ENCODE measurements at places on chromosomes 2 and 18. TPM values are rescaled to one million over a fixed set of nuclear protein-coding genes. Genes with fewer than 3 reads are reported as not detected.
A peak's percentile ranks its signal among the peaks of the same experiment; 100 is the strongest.

The CFAP221 gene
- 0.39 TPM for total RNA-seq

The TUBA3E gene
- not detected for total RNA-seq

The MSTN gene
- total RNA-seq: not detected

The FIGN gene
- total RNA-seq: not detected

The PLGLB2 gene
- not detected for total RNA-seq

The FOXI3 gene
- not detected for total RNA-seq

The OXER1 gene
- not detected for total RNA-seq

The CHRNG gene
- not detected for total RNA-seq

The GNLY gene
- not detected for total RNA-seq

The LIPG gene
- 96.0 TPM for total RNA-seq

The GYPC gene
- not detected for total RNA-seq

The GAREM1 gene
- 5.6 TPM for total RNA-seq

The REG1A gene
- total RNA-seq: not detected

GRCh38 chr2:156803967-156804366 is 367.8 kb downstream of the GPD2 start:
- no peak for DNase-seq

GRCh38 chr2:240792629-240793312 is 27.2 kb downstream of the KIF1A start:
- DNase-seq: no peak

GRCh38 chr2:16559278-16560067 is 106.2 kb downstream of the CYRIA start:
- DNase-seq: no peak

DNA sequence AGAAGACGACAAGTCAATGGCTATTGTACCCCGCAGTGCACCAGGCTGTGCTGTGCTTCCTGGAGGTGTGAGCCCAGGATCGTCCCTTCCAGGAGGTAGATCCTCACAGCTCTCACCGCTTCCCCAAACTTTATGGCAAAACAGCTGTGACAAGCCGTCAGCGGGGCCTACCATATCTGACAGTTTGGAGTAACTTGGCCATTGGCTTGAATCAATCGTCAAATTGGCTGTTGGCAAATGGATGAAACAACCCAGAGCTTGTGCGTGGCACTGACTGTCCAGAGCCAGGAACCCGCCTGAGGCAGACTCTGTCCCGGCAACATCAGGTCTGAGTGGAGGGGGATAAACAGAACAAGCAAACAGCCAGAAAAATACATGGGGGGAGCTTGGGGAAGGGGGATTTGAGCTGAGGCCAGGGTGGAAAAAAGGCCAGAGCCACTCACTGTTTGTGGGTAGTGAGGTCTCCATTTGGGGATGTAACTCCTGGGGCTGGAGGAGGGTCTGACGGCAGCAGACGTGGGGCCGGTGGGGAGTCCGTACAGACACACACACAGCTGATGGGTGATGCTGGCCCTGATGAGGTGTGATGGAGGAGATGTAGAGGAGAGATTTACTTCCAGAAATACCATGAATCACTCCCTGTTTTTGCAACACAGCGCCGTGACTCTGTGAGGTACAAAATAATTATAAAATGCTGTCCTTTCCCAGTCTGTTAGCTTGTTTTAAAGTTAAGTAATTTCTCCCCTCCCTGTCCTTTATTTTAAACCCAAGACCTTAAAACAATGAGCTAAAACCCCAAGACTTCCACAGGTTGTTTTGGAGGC is 174.8 kb downstream of the TWIST2 start:
- DNase-seq: no peak

GRCh38 chr2:109243526-109244303 is 114.7 kb downstream of the SH3RF3 start:
- no peak for DNase-seq

GRCh38 chr2:209334188-209335017 is 89.4 kb upstream of the MAP2 start:
- DNase-seq: peak; percentile 91

DNA sequence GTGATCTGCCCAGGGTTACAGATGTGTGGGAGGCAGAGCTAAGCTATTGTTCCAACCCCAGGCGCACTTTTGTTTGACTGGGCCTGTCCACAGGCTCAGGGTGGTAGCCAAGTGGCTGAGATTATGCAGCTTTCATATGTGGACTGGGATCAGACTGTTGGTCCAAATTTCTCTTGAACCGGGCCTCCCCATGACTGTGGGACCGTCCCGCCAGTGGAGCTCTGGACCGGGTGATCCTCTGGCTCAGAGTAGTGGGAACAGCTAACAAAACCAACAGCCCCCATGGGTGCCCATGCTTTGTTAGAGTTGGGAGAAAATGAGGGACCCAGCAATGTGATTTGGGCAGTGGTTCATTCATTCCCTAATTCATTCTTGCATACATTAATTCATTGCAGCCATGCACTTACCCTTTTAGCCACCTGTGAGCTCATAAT is 86.8 kb upstream of the HS6ST1 start:
- no peak for DNase-seq

DNA sequence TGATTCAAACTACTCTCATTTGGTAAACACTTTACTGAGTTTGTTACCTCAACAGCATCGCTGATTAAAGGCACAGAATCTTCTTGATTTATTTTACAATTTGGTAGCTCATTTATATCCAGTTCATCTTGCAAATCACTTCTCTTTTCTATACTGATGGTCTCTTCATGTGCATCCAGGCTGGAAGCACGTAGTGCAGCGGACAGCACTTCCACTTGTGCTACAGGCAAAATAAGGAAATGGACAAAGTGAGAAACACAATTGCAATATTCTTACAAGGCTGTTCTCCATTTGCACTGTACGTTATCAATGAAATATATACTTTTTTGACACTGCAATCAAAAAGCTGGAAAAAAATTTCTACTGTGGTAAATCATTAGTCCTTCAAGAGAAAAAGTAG is 51.0 kb downstream of the PPP4R1 start:
- DNase-seq: no peak

DNA sequence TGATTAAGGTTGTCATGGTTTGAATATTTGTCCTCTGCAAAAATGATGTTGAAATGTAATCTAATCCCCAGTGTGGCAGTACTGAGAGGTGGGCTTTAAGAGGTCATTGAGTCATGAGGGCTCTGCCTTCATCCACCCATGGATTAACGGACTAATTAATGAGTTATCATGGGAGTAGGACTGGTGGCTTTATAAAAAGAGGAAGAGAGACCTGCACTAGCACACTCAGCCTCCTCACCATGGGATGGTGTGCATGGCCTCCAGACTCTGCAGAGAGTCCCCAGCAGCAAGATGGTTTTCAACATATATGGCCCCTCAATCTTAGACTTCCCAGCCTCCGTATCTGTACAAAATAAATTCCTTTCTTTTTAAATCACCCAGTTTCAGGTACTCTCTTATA is 41.0 kb downstream of the DTNB start:
- no peak for DNase-seq

GRCh38 chr2:150228936-150229335 is 258.5 kb downstream of the RND3 start:
- DNase-seq: no peak

DNA sequence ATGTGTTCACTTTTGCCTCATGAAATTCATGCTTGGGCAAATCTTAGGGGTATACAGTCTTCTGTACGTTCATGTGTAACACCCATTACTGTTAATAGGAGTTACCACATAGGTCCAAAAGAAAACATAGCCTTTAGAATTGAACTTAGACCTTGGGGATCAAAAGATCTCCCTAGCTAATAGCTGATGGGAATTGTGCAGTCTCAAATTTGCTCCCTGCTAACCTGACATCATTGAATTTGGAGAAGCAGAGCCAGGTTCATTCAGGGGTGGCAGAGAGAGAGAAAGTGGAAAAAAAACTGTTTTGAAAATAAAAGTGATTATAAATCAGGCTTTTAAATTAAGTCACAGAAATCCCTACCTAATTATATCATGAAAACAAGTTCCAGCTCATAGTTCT is 28.0 kb upstream of the PPP3R1 start:
- DNase-seq: no peak

- DNase-seq: peak; percentile 26
Observed at GRCh38 chr2:101307950-101308431, 510 bp downstream of the RNF149 start.

DNA sequence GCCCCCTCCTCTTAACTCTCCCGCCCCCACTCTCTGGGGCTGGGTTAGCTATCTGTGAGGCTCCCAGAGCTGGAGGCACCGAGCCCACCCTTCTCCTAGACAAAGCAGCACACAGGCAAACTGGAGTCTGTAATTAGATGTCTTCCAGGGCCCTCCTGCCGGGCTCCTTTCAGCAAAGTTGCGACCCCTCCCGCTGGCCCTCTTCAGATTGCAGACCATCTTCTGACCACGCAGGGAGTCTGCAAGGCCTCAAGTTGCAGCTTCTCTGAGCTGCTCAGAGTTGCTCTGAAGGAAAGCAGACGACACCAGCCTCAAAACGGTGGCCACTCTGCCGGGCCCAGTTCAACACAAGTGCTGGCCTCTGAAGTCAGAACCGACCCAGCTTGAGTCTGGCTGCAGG is 228.4 kb upstream of the COPS8 start:
- no peak for DNase-seq

GRCh38 chr2:15745907-15746702 is 154.4 kb downstream of the DDX1 start:
- no peak for DNase-seq

DNA sequence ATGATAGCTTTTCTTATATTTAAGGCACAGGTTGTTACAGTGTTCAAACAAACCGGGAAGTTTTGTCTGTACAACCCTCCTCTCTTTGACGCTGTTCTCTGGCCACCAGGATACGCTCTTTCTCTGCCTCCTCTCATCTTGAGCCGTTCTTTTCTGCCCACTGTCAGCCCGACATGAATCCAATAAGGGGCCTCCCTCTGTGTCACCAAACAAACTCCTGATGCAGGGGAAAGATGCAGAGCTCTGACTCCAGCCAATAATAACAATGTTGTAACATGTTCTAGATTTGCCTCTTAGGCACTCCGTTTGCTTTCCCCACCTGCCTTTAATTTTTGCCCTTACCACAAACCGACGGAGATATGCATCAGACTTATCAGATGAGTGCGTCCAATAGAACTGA is 449.3 kb downstream of the SLC4A3 start:
- DNase-seq: peak; percentile 11

DNA sequence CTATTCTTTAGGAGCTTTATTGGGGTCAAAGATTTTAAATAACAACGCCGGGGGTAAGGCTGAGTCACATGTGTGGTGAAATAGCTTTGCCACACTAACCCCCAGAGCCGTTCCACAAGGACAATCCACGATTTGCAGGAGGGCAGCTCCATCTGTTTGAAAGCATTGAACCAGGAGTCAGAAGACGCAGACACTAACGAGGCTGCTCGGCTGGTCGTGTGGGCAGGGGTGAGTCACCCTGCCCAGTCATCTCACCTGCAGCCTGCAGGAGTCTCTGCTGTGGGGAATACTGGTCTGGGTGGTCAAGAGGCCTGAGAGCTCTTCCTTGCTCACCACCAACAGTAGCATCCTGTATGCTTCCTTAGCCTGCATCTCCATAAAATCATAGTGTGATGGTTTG is 149.2 kb upstream of the NCK2 start:
- peak; percentile 20 for DNase-seq

- no peak for DNase-seq
Observed at GRCh38 chr18:27062802-27063201, 122.3 kb downstream of the CHST9 start.

DNA sequence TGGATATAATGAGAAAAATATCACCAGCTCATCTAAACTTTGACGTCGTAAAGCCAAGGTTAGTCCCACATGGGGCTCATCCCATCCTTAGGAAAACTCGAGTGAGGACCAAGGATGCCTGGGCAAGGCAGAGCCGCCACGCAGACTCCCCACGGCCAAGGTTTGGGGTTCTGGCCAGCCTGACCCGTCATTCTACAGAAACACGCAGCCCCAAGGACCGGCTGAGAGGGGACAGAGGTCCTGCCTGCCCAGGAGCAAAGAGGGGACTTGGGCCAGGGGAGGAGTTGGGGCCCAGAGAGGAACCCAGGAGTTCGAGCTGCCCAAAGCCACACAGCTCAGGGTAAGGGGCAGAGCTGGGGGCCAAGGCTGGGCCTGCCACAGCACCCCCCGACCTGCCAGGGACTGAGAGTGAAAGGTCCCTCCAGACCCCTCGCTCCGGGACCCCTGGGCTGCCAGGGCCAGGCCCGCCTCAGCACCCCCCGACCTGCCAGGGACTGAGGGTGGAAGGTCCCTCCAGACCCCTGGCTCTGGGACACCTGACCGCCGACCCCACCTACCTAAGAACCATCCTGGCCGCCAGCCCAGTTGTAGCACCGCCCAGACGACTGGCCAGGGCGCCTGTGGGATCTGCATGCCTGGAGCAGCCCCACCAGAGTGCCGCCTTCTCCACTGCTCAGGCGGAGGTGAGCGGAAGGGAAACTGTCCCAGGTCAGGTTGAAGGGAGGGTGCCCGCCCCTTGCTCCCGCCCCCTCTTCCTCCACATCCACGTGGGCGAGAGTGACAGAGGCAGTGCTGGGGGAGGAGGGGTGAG is at the start of gene PDCD1:
TSS of gene PDCD1 (minus strand) at position 689 of the 811 bp plus-strand sequence. CDS start at position 633, 56 bp downstream.
- no peak for DNase-seq

DNA sequence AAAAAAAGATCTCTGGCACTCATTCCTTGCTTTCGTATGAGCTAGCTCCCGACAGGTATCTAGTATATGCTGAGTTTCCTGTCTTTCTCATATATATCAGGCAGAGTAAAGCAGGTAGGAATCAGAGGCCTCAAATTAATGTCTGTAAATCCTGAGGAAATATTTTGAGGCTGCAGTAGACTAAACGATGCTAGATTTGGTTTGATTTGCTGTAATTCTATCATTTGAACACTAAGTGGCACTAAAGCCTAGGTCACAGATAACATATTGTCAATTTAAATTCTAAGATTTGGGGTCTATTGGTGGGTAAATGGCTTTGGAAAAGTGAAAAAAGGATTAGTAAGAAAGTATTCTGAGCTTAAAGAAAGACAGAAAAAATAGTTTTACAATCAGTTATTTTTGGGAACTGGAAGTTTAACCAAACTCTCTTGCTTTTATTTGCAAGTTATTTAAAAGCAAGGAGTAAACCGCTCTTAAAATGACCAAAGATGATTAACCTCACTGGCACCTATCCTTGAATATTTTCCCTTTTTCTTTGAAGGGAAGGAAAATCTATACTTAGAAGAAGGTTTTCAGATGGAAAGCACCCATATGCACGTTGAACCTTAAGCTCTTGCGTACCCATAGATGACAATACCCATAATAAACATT is 37.6 kb upstream of the SLC4A10 start:
- peak; percentile 58 for DNase-seq

GRCh38 chr18:61756244-61756643 is 136.6 kb downstream of the RNF152 start:
- no peak for DNase-seq

GRCh38 chr18:37422116-37422515 is 143.5 kb downstream of the CELF4 start:
- DNase-seq: no peak

- no peak for DNase-seq
Observed at GRCh38 chr2:85330839-85331636, 3.2 kb upstream of the TGOLN2 start.

Data from HT-29 (cell line).